ENCODE measurements at places on chromosomes 6 and 20.

- no peak for DNase-seq
These were observed 90.2 kb upstream of the TOX2 start for GRCh38 chr20:43824309-43825050.

GRCh38 chr6:23584134-23584763 lies 541.8 kb upstream of the NRSN1 start:
- no peak for DNase-seq

GRCh38 chr6:22098601-22099031 lies 198.2 kb downstream of the PRL start:
- no peak for DNase-seq

DNA sequence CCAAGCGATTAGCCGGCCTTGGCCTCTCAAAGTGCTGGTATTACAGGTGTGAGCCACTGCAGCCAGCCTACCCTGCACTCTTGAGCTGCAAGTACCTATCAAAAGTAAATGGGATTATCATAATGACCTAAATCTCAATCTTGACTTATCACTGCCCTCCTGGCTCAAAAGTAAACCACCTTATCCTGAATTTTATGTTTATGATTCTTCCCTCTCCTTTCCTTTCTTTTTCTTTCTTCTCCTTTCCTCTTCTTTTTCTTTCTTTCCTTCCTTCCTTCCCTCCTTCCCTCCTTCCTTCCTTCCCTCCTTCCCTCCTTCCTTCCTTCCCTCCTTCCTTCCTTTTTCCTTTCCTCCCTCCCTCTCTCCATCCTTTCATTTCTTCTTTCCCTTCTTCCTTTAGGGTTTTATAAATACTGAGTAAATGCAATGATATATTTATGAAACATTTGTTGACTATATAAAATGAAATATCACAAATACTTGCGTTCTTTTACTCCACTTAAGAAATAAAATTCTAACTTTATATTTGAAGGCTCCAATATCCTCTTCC lies 21.0 kb downstream of the SPATS1 start:
- DNase-seq = no peak

- DNase-seq = no peak
These were observed 75.4 kb downstream of the PERP start for GRCh38 chr6:138031850-138032249.

DNA sequence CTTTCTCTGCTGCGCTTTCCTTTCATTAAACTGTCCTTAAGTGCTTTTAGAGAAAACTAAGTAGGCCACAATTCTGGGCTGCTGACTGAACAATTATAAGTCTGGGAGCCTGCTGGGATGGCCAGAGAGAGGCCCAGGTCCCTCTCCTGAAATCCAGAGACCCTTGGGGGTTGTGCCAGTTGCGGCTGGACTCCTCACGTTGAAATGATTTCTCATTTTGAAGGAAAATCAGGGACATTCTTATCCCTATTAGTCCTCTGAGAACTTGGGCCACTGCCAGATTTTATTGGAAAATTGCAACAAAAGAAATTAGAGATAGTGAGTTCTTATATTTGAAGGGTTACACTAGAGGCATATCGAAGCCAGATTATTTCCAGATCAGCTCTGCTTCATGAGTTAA lies 145.1 kb downstream of the CLIC5 start:
- DNase-seq = no peak

GRCh38 chr20:57594092-57594951 lies 25.9 kb downstream of the ZBP1 start:
- peak; percentile 14 for DNase-seq

DNA sequence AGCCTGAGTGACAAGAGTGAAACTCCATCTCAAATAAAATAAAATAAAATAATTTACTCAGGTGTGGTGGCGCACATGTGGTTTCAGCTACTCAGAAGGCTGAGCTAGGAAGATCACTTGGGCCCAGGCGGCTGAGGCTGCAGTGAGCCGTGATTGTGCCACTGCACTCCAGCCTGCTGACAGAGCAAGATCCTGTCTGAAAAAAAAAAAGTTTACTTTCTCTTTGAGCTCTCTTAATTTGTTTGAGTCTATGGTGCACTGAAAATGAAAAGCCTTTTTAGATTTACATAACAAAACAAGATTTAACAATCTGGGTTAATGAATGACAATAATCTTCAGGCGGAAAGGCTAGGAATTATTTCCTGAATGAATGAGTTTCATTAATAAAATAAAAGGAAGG lies 23.3 kb upstream of the NHSL1 start:
- no peak for DNase-seq

DNA sequence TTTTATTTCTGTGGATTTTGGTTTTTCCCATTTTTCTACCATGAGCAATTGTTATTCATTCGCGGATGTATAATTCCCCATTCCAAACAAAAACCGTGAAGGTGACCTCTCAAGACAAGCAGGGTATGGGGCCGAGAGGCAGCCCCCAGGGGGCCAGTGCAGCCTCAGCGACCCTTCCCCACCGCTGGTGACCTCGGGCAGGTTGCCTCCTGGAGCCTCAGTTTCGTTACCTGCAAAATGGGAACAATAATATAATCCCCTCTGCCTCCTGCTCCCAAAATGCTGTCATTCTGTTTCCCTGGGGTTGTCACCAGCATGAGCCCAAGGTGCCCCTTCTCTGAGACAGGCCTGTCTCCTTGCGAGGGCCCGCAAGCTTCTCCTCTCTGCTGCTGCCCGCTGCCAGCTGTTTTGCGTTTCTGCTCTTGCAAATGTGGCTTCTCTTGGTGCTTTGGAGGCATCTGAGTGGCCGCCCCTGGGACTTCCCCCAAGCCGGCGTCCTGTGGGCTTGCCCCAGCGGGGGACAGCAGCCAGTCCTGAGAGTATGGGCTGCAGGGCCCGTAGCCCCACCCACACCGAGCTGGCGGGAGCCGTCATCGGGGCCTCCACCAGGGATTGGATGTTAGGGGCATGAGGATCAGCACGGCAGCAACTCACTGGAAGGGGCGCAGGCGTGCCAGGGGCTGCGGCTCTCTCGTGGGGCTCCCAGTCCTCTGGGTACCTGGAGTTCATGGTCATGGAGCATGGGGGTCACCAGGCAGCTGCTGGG lies 161.9 kb downstream of the TAF4 start:
- DNase-seq = no peak

DNA sequence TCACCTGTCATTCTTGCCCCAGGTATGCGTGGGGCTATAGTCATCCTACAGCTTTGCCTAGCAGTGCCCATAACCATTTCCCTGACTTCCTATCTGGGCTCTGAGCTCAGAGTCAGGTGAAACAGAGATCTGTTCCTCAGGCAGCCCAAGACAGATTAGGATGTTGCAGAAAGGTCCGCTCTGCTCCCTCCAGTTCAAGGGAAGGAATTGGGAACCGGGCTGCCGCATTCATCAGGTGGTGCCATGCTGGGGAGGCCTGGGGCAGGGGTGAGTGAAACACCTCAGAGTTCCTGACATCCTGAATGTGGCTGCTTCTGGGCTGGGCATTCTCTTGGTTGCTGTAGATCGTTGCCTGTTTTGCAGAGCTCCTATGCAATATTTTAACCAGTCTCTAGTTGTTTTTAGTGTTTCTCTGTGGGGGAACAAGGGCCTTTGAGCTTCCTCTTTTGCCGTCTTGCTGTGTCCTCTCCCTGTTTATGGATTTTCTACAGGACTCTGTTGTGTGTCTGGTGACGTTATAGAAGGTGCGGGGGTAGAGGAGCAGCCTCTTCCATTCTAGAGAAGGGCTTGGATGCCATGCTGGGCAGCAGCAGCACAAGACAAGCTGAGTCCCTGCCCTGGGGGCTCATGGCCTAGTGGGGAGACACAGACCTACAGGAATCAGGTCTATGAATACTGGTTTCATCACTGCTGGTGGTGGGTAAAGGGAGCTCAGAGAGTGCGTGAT lies 9.2 kb downstream of the ENTPD6 start:
- no peak for DNase-seq

DNA sequence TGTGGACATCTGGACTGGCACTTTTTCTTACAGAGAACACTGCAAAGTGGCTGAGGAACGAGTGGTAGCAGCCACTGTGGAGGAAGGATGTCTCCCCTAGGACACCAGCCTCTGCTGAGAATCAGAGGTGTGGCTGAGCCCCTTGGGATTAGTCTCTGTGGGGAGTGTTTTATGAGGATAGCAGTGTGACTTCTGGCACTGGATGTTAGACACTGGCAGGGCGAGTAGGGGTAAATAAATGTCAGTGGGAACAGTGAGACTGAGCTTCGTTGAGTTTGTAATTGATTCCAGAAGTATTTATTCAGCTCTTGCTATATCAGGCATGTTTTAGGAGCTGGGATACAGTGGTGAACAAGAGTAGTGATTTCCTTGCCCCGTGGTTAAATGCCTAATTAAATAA lies 124.0 kb downstream of the JARID2 start:
- no peak for DNase-seq

DNA sequence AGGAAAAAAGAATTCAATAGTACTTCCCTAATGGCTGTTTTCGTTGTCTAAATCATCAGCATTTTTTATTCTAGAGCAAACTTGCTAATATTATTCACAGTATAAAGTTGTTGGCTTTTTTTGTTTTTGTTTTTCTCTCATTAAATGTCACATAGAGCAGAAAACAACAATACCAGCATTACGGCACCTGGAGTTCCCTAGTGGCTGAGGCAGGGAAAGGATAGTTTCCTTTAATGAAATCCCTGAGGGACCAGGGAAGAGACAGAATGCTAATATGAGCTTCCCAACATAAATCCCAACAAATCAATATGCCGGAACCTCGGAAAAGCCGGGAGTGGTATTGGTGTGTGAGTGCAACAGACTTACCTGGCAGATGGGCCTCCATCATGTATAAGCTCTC lies 235.2 kb upstream of the ASCC3 start:
- no peak for DNase-seq

DNA sequence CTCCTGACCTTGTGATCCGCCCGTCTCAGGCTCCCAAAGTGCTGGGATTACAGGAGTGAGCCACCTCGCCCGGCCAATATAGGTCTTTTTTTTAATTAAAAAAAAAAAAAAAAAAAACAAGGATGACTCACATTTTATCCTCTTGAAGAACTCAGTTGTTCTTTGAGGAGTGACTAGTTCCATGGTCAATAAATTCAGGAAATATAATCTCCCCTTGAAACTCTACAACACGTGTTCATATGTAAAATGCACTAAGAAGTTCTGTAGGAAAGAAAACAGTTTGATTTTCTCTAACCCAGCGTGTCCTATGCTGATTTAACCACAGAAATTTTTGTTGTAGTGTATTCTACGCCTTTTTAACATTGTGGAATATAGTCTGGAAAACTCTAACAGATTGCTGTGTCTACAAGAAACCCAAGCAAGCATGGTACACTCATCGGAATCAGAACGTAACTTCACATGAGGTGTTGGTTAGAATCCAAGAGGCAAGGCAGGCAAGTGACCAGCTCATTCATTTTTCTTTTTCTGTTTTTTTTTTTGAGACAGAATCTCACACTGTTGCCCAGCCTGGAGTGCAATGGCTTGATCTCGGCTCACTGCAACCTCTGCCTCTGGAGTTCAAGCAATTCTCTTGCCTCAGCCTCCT lies 79.0 kb upstream of the ZNF217 start:
- no peak for DNase-seq

DNA sequence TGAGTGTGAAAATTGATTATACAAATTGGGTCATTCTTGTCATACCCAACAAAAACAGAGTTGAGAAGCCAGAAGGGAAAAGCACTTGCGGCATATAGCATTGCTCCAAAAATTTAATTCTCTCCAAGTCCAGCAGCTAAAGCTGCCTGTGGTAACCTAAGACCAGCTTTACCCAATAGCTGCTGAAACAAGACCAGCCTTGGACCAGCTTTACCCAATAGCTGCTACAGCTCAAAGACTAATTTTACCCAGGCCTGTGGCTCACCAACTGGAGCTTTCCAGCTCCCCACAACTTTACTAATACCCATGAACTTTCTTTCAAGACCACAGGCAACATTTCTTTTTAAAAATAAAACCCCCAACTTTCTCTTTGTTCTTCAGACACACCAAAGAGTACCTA lies 32.8 kb upstream of the ZNF133 start:
- DNase-seq = no peak

DNA sequence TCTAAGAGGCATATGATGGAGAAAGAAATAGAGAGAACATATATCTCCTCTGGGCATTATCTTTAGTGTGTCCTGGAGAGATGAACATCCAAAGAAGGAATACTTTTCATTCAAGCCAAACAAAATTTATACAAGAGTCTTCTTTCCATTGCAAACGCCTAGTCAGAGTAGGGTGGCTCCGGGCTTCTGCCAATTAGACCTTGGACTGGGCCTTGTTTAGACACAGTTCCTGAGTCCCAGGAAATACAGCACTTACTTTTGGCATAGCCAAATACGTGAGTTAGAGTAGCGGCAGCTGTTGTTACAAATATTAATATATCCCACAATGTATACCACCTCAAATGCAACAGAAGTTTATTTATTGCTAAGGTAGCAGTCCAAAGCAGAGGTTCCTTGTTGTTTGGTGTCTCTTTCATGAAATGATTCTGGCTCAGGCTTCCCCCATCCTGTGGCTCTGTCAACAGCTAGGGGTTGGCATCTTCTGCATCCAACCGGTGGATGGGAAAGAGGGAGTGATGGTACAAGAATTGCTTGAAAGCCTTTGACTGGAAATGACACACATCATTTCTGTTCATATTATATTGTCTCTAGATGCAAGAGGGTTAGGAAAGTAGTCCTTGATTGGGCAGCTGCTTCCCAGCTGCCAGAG lies 148.0 kb upstream of the SPACA1 start:
- no peak for DNase-seq
